Activated CD4-positive, alpha-beta T cell treated with anti-CD3 and anti-CD28 coated beads for 36 hours (primary cell): ENCODE measurements at places on chromosomes 6 and 20.

DNA sequence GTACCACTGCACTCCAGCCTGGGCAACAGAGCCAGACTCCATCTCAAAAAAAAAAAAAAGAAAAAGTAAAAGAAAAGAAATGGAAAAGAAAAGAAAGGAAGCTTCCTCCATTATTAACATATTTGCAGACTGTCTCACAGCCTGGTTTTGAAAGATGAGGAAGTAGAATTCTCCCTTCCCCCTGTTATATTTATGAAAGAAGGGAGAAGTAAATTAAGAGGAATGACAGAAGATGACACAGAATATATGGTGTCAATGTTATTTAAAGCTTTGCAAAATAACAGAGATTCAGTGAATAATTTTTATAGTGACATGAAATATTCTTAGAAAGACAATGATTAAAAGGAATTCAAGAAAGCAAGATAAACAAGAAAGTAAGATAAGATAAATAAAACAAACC is 83.7 kb upstream of the PRSS16 start:
- no peaks in the 10 kb centered on the region for H3K36me3 ChIP-seq
- H3K27me3 ChIP-seq: no peaks in the 10 kb centered on the region
- no peak overlapping the region for H3K4me3 ChIP-seq
- peaks cover 7% of the 10 kb centered on the region for H3K4me1 ChIP-seq

- DNase-seq: no peak
- no peaks in the 10 kb centered on the region for H3K27me3 ChIP-seq
- H3K36me3 ChIP-seq: no peaks in the 10 kb centered on the region
- H3K27ac ChIP-seq: no peak overlapping the region
- no peak overlapping the region for H3K4me3 ChIP-seq
These were observed 73.3 kb upstream of the E2F3 start for GRCh38 chr6:20328266-20328923.

DNA sequence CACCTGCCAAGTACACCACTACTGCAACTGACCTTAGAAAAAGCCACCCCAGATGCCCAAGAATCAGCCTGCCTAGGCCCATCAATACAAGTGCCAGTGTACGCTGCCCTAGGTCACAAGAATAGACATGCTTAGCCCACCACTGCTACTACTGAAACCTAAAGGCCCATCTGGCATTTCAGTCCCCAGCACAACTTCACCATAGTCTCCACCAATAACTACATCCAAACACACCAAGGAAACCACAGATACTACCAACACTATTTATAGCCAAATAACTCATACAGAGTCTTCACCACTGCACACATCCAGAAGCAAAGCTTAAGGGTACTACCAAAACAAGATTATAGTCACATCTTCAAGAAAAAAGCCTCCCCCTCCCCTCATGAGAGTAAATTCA is 28.2 kb downstream of the TREML4 start:
- no peaks in the 10 kb centered on the region for H3K27me3 ChIP-seq
- H3K4me1 ChIP-seq: peaks cover 5% of the 10 kb centered on the region
- no peaks in the 10 kb centered on the region for H3K36me3 ChIP-seq
- no peak for DNase-seq

GRCh38 chr6:136703331-136703865 is 88.9 kb downstream of the MAP3K5 start:
- no peak overlapping the region for H3K4me3 ChIP-seq
- H3K36me3 ChIP-seq: peaks cover 4% of the 10 kb centered on the region
- no peak overlapping the region for H3K27ac ChIP-seq
- H3K4me1 ChIP-seq: peaks cover 22% of the 10 kb centered on the region
- H3K27me3 ChIP-seq: no peaks in the 10 kb centered on the region

GRCh38 chr6:14645841-14646240 is 528.3 kb downstream of the CD83 start:
- H3K4me1 ChIP-seq: peaks cover 3% of the 10 kb centered on the region
- no peak for DNase-seq
- no peak overlapping the region for H3K4me3 ChIP-seq
- H3K36me3 ChIP-seq: no peaks in the 10 kb centered on the region
- H3K27me3 ChIP-seq: no peaks in the 10 kb centered on the region

- no peak overlapping the region for H3K27ac ChIP-seq
- no peak for DNase-seq
- peaks cover 10% of the 10 kb centered on the region for H3K36me3 ChIP-seq
These were observed 104.5 kb upstream of the ASF1A start for GRCh38 chr6:118789419-118789818.

DNA sequence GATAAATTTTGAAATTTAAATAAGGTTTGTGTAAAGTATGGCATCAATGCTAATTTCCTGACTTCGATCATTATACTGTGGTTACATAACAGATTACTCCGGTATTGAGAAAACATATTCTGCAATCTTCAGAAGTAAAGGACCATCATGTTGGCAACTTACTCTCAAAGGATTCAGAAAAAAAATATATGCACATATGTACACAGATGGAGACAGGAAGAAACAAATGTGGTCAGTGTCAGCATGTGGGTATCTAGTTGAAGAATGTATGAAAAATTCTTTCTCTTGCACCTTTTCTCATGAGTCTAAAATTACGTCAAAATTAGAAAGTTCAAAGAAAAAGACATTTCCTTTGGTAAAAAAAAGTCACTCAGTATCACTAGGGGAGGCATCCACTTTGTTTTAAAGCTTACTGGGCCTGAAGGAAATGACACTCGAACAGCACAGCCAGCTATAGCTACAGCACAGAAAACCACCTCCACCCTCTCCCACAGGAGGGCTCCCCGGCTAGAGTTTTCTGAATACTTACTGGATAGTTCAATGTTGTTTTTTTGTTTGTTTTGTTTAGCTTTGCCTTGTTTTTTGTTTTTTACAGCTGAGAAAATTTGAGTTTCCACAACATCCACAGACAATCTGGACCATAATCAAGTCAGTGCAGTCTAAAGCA is 317.2 kb upstream of the AGPAT4 start:
- H3K27me3 ChIP-seq: no peaks in the 10 kb centered on the region
- DNase-seq: no peak
- H3K36me3 ChIP-seq: no peaks in the 10 kb centered on the region
- H3K4me1 ChIP-seq: no peaks in the 10 kb centered on the region
- H3K27ac ChIP-seq: no peak overlapping the region

- no peak overlapping the region for H3K27ac ChIP-seq
- DNase-seq: no peak
- H3K4me1 ChIP-seq: no peaks in the 10 kb centered on the region
- H3K36me3 ChIP-seq: no peaks in the 10 kb centered on the region
These were observed 36.9 kb downstream of the LBP start for GRCh38 chr20:38383147-38383546.

- H3K27me3 ChIP-seq: peaks cover 2% of the 10 kb centered on the region
- no peak for DNase-seq
- H3K4me1 ChIP-seq: no peaks in the 10 kb centered on the region
- H3K27ac ChIP-seq: no peak overlapping the region
- H3K36me3 ChIP-seq: no peaks in the 10 kb centered on the region
These were observed 258.0 kb upstream of the SOX4 start for GRCh38 chr6:21335591-21335990.

- no peaks in the 10 kb centered on the region for H3K36me3 ChIP-seq
- DNase-seq: no peak
- peaks cover 12% of the 10 kb centered on the region for H3K4me1 ChIP-seq
- H3K4me3 ChIP-seq: no peak overlapping the region
- no peak overlapping the region for H3K27ac ChIP-seq
These were observed 4.1 kb upstream of the GFOD1 start for GRCh38 chr6:13491538-13491937.

DNA sequence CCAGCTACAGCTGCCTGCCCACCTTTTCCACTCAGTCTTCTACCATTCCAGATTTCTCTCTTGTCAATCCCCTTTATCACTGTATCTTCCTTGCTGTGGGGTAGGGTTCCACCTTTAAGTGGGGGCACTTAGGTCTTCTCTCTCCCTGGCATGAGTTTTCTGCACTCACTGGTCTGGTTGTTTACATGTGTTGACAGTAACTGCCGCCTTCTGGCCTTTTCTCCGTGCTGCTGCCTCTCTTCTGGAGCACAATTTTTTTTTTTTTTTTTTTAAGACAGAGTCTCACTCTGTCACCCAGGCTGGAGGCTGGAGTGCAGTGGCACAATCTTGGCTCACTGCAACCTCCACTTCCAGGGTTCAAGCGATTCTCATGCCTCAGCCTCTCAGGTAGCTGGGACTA is 12.0 kb downstream of the RNF114 start:
- no peaks in the 10 kb centered on the region for H3K27me3 ChIP-seq
- peaks cover 65% of the 10 kb centered on the region for H3K36me3 ChIP-seq
- H3K27ac ChIP-seq: no peak overlapping the region
- no peak for DNase-seq

- no peak overlapping the region for H3K4me3 ChIP-seq
- no peak for DNase-seq
- H3K4me1 ChIP-seq: no peaks in the 10 kb centered on the region
- no peaks in the 10 kb centered on the region for H3K36me3 ChIP-seq
These were observed 43.2 kb upstream of the ADGRF5 start for GRCh38 chr6:46964716-46965519.

- no peak overlapping the region for H3K4me3 ChIP-seq
- peaks cover 9% of the 10 kb centered on the region for H3K4me1 ChIP-seq
- no peak overlapping the region for H3K27ac ChIP-seq
These were observed 59.5 kb upstream of the MPC1 start for GRCh38 chr6:166442131-166442685.

DNA sequence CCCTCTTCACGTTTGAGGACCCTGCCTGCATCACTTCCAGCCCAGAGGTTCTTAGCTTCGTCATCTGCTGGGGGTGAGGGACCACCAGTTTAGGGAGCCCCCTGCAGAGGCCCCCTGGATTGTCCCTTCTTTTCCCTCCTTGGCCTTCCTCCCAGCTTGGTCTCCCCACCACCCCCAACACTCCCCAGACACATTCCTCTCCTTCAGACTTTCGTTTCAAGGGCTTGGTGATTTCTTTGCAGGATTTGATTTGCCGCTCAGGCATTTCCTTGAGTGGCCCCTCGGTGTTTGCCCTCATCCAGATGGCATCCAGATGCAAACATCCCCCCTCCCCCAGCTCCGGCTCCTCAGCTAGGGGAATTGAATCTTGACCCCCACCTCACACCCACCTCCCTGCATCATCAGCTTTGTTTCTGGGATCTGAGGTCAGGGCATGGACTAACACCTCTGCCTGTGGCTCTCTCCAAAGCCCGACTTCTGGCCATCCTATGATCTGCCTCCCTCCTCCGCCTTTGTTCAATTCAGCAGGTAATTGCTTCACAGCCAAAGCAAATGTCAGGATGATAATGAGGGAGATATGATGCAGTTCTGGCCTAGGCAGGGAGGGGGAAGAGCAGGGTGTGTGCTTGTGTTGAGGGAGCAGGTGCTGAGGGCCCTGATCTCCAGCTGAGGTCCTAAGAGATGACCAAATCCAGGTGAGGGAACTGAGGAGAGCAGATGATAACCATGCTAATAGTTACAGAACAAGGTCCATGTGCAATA is 141.5 kb downstream of the VEGFA start:
- no peaks in the 10 kb centered on the region for H3K36me3 ChIP-seq
- no peaks in the 10 kb centered on the region for H3K4me1 ChIP-seq
- H3K27ac ChIP-seq: no peak overlapping the region

GRCh38 chr20:36784900-36785299 is 11.3 kb upstream of the DSN1 start:
- no peaks in the 10 kb centered on the region for H3K27me3 ChIP-seq
- no peak overlapping the region for H3K4me3 ChIP-seq
- no peak for DNase-seq
- no peaks in the 10 kb centered on the region for H3K4me1 ChIP-seq
- H3K36me3 ChIP-seq: no peaks in the 10 kb centered on the region

- no peak overlapping the region for H3K4me3 ChIP-seq
- H3K36me3 ChIP-seq: no peaks in the 10 kb centered on the region
- DNase-seq: no peak
- H3K4me1 ChIP-seq: peaks cover 4% of the 10 kb centered on the region
These were observed 657.9 kb upstream of the ZNF337 start for GRCh38 chr20:26354511-26354910.

DNA sequence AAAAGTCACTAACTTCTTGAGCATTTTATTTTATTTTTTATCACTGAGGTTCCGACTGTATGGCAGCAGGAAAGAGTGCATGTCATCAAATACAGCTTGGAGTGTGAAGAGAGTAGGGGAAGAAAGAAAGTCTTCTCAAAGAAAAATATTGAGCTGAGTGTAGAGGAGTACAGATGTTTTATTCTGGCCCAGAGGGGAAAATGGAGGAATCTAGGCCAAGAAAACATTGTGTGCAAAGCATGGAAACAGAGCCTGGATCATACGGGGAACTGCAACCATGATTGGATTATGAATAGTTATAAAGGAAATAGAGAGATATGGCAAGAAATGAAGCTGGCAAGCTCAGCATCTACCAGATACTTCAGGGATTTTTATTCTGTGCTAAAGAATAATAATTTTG is 104.2 kb upstream of the SCGN start:
- no peak overlapping the region for H3K4me3 ChIP-seq
- H3K4me1 ChIP-seq: no peaks in the 10 kb centered on the region
- no peaks in the 10 kb centered on the region for H3K27me3 ChIP-seq
- no peak overlapping the region for H3K27ac ChIP-seq
- DNase-seq: no peak
- H3K36me3 ChIP-seq: no peaks in the 10 kb centered on the region

- no peak overlapping the region for H3K4me3 ChIP-seq
- no peak overlapping the region for H3K27ac ChIP-seq
These were observed 212.2 kb downstream of the TBC1D7 start for GRCh38 chr6:13116155-13116554.

- no peak overlapping the region for H3K4me3 ChIP-seq
- no peak for DNase-seq
- H3K36me3 ChIP-seq: peaks cover 4% of the 10 kb centered on the region
- peaks cover 47% of the 10 kb centered on the region for H3K4me1 ChIP-seq
These were observed 11.9 kb downstream of the TULP4 start for GRCh38 chr6:158324136-158324535.

DNA sequence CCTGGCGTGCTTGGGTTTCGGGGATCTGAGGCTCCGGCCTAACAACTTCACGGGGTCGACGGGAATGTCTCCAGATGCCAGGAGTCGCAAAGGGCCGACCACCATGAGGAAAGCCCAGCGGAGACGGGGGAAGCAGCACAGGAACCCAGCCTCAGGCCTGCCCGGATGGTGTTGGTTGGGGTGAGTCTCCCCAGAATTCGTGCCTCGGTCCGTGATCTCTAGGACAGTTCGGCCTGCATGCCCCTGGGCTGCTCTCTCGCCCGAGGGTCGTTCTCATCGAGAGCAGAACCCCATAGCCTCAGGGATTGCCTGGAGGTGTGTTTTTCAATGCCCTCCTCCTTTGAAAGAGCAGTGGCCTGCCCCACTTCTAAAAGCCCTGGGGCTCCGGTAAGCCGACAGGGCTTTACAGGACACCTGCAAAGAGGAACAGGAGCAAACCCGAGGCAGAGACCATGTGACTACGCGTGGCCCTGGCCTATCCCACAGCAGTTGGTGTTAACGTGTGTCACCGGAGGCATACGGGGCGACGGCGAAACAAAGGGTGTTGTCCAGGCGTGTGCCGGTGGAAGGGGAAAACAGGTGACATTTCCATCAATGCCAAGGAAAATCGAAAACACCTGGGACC is 973.1 kb upstream of the DEFB115 start:
- peak overlapping the region; percentile 60 for H3K4me3 ChIP-seq
- no peaks in the 10 kb centered on the region for H3K27me3 ChIP-seq
- DNase-seq: no peak
- no peak overlapping the region for H3K27ac ChIP-seq
